ENCODE measurements at places on chromosomes 2 and 18.

- DNase-seq, result no peak
Observed at GRCh38 chr2:2877427-2877826, 500.2 kb downstream of the EIPR1 start.

GRCh38 chr2:30915486-30915885 lies 108.2 kb upstream of the CAPN13 start:
- DNase-seq, result no peak

DNA sequence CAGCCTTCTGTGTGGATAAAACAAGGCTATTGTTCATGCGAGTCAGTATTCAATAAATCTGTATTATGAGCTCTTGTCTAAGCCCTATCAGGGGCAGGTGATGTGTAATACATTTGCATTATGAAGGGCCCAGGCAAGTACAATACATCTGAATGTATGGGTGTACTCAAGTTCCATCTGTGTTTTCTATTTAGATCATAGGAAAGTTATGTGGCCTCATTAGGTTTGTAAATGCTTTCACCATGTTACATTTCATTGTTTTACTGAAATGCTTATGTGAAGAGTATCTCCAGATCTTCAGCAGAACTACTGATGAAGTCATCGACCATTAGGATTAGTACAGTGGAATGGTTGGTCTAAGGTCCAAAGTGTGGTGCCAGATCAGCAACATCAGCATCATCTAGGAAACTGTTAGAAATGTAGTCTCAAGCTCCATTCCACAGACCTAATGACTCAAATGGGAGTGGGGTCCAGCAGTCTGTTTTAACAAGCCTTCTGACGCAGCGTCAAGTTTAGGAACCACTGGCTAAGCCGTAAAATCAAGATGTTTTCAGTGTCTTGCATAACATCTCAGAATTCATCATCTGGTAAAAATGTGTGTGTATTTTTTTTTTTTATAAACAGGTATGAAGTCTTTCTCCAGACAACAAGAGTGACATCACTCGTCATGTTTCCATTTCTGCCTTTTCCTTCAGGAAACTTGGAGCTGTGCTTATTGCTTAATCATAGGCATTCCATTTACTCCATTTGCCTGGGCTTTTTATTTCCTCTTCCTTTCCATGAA lies 80.5 kb downstream of the LYPD6 start:
- DNase-seq, result no peak

DNA sequence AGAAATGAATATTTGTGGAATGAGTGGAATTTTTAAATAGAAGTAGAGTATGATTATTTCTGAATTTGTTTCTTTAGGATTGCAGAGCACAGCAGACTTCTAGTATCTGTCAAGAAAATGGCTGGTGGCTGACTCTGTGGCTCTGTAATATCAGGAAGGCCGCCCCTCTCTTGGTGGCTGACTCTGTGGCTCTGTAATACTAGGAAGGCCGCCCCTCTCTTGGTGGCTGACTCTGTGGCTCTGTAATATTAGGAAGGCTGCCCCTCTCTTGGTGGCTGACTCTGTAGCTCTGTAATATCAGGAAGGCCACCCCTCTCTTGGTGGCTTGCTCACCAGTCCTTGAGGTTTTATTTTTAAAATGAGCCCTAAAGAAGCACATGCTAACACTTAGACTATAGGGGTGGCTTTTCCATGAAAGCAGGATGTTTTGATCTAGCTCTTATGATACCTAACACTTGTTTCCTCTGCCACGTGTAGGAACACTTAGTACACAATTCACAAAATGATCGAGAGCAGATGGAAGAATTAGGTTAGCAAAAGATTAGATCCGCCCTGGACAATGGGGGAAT lies 85.1 kb upstream of the TTC39C start:
- peak; percentile 75 for DNase-seq

DNA sequence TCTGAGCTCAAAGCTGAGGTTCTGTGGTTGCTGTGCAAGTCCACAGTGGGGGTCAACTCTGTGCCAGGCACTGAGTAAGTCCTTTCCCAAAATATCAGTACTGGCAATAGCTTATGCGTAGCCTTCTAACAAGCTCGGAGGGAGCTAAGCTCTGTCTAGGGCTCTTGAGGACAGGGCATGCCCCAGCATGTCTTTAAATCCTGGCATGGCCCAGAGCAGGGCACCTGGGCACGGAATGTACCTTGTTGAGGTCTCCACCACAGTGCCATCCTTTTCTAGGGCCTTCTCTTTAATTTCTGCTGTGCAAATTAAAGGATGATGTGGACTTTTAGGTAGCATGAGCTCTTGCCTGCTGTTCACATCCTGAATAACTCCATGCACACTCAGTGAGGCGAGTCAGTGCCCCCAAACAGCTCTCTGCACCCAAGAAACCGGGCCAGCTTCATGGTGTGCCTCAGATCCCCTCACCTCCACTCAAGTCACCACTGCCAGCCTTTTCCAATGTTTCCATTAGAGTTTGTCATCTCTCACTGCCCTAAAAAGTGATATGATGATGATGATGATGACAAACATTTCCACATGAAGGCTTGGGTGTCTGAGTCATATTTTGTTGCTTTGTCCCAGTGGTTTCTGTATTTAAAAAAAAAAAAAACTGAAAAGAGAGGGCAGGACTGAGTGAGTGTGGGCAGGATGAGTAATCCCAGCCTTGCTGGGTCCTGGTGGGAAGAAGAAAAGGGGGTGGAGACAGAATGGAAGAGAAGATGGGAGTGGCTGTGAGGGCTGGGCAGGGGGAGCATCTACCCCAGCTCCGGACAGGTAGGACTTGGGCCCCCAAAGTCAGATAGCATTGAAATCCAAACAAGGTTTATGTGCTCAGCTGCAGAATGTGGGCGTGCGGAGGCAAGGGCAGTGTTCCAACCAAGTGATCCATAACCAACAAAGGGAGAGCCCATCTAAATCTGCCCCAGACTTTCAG lies 78.9 kb downstream of the ZBTB7C start:
- no peak for DNase-seq

- no peak for DNase-seq
Observed at GRCh38 chr2:129711816-129712675, 267.4 kb upstream of the RAB6C start.

GRCh38 chr2:47127862-47128543 lies 27.1 kb downstream of the STPG4 start:
- no peak for DNase-seq

DNA sequence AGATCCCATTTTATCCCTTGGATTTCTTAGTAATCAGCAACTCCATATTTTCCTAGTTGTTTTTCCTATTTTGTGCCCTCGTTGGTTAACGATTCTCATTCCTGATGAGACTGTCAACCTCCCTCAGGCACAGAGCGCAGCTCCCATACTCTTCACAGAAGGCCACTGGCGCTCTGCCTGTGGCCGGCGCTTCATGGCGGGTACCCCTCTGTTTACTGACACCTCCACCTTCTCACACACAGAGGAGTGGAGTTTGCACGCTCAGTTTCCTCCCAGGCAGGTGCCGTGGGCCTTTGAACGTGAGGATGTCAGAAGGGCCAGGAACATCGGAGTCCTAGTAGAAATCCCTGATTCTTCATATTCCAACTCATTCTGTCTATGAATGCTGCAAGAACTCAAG lies 139.0 kb downstream of the MBP start:
- DNase-seq, result no peak

- DNase-seq, result no peak
Observed at GRCh38 chr2:171667041-171667440, 20.2 kb upstream of the DYNC1I2 start.

DNA sequence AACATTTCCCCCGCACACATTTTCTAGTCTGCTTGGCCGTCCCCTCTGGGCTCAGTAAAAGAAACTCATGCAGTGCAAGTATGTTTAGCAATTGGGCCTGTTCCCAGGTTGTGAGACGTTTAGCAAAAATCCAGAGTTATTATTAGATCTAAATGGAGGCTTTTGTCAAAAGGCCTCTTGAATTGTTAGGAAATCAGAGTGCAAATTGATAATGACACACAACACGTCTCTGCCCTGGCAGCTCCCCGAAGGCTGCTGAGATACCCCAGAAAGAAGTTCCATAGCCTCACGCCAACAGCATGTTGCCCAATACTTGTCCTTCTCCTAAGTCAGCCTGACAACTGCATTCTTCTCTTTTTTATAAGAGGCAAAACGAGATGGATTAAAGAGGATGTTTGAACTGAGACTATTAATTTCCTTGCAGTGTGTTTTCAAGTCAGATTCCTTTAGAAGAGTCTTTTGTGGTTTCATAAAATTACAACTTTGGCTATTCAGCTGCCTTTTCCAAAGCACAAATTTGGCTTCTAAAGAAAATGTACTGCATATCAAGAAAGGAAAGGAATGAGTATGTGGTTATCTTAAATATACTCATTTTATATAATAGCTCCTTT lies 202.2 kb downstream of the TRIB2 start:
- no peak for DNase-seq

- DNase-seq, result no peak
Observed at GRCh38 chr2:1633936-1634587, 110.3 kb downstream of the PXDN start.

DNA sequence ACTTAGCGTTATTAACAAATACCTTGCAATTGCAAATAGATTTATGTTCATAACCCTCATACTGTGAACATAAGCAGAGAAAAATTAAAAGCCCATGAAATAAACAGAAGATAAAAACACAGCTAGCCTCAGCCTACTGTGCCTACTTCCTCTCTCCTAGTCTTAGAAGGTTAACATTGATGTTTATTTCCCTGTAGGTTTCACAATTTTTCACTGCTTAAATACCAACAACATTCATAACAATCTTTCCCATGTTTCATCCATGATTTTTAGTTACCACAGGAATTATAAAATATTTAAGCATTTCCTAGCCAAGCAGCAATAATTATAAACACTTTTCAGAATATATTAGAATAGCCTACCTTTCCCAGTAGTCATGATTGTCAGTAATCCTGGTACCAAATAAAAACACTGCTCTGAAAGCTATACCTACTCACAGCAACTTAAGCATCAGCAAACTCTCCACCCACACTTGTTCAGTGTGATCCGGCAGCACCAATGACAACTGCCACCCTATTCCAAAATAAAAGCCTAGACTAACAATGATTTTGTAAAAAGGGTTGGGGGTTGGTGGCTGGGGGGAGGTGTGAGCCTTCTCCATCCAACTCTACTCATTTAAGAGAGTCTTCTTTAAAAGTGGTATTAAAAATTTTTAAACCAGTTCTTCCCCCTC lies 40.6 kb upstream of the RNU4ATAC start:
- DNase-seq, result no peak

DNA sequence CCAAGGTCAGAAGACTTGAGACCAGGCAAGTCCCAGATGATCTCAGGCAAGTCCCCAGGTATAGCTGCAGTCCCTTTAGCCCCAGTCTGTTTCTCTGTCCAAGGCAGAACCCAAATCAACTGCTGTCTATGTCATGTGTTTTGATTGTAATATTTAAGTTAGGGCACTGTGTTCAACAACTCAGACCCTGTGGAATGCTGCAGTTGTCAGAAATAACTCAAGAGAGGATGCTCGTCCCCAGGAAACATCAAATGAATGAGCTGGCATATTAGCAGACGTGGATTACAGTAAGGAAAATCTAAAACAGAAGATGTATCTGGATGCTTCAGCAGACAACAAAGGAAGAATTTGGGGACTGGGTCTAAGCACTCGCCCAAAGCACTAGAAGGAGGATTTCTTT lies 70.1 kb downstream of the BCL11A start:
- DNase-seq, result no peak

DNA sequence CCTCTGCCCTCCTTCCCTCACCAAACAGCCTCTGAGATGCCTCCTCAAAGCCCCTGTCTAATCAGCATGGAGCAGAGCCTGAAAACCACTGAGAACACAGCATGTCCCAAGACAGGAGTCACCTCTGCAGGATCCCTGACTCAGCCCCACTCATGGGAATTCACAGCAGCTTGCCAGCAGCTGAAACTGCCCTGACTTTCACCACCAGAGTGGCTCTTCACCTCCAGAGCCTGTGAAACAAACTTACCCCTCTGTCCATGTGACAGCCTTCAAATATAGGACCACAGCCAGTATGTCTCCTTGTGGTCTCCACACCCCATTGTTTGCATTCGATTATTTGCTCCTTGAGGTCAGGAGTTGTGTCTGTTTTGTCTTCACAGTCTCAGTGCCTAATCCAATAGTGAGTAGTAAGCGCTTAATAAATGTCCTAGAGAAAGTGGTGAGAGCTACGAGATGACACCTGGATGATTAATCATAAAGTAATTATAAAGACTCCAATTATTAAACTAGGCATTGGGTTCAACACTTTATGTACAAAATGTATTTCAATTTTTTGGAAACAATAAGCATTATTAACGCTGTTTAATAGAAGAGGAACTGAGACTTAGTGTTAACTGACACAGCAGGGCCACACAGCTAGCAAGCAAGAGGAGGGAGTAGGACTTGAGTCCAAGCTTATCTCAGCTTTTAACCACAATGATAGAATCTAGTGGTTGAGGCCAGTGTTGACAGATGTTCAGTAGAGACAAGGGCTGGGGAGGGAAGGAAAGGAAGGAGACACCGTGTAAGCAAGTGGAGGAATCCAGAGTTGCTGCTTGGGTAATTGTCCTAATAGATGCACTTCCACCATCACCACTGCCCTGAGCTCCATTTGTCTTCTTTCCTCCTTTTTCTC lies 358.7 kb upstream of the TNP1 start:
- no peak for DNase-seq

DNA sequence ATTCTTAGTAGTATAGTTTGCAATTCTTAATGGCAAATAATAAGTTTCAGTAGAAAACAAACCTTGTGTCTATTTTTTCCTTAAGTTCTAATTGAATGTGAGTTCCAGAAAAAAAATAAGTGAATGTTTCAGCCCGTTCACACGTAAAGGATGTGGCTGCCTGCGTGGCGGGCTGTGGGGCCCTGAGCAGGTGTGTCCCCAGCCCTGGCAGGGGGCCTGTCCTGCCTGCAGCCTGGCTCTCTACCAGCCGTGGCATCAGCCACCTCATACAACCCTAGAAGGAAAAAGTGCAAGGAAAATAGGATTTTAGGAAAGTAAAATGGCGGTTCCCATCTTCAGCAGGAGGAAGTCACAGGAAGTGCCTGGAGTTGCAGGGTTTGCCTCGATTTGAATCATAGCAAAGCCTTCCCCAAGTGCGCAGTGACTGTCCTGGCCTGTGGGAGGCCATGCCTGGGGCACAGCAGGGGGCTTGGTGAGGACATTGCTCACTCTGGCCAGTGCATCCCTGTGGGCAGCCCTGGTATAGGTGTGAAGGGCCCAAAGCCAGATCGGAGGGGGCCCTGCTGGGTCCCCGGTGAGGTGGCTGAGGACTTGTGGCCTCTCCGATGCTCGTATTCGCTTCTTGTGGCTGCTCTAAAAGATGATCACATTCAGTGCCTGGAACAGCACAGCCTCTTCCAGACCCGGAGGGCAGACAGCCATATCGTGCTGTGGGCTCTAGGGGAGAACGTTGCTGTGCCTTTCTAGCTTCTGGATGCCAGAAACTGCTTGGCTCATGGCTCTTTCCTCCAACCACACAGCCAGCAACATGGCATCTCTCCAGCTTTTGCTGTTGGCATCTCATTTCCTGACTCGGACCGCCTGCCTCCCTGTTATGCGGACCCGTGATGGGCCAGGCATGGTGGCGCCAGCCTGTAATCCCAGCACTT lies 12.6 kb downstream of the DTYMK start:
- DNase-seq, result no peak

DNA sequence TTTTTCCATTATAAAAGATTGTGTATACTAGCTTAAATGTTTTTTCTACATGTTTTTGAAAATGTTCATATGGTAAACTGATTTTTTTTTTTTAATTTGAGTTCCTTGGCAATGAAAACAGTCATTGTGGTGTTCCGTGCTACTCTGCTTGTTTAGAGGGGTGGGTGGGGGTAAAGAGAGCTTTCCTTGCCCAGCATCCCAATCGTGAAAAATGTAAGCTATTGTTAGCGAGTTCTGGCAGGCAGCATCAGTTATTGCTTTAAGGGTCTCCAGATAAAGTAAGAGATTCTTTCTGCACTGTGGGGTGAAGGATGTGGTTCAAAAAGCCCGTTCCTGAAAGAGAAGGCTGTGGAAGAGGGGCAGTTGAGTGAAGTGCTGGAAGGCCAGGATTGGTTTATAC lies 118.4 kb downstream of the TANC1 start:
- no peak for DNase-seq

GRCh38 chr2:142965443-142965842 lies 88.0 kb downstream of the KYNU start:
- no peak for DNase-seq
